ENCODE measurements at places on chromosomes 11 and 22.

DNA sequence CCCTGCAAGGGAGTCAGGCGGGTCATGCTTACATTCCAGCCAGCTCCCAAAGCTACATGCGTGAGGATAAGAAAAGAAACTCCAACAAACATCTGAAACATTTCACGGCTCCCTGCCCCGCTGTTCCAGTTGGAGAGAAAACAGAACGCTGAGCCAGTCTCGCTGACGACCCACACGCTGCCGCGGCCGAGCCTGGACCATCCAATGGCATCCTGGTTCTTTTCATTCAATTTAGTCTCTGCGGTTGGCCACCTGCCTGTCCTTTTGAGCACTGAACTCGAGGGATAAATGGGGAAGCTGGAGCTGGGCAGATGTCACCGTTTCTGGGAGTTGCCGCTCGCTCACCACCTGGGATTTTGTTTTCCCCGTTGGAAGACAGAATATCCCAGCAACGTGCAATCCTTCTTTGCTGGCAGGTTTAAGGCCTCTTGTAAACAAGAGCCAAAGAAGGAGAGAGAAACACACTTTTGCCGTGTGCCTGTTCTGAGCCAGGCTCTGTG lies 45.3 kb upstream of the SHISAL1 start:
- DNase-seq = no peak

DNA sequence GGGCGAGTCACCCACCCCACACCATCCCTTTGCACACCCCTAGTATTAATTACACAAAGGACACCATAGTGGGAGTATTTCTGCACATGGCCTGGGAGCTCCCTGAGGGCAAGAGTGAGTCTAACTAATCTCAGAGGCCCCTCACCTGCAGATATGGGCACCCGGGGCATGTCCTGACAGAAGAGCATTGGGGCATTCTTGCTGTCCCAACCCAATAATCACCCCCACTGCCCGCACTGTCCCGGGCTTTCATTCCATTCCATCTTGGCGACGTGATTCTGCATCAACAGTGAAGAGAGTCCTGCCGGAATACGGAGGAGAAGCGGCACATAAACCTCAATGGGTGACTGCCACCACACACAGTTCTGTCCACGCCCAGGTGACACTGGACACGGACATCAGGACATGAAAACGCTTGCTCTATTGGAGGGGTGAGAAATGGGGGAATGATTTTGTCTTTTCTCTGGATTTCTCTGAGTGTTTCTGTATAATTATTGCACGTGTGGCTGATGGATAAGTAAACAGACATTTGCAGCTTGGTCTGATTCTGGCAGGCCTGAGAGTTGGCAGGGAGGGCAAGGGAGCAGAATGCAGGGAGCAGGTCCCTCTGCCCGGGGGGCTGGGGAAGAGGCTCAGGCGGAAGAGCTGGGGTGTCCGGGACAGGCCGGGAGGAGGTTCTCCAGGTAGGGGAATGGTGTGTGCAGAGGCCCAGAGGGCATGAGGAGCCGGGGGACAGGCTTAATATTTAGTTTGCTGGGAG lies 38.2 kb downstream of the SCUBE1 start:
- no peak for DNase-seq

GRCh38 chr11:125167954-125168835 lies 3.6 kb downstream of the PKNOX2 start:
- peak; percentile 29 for DNase-seq

DNA sequence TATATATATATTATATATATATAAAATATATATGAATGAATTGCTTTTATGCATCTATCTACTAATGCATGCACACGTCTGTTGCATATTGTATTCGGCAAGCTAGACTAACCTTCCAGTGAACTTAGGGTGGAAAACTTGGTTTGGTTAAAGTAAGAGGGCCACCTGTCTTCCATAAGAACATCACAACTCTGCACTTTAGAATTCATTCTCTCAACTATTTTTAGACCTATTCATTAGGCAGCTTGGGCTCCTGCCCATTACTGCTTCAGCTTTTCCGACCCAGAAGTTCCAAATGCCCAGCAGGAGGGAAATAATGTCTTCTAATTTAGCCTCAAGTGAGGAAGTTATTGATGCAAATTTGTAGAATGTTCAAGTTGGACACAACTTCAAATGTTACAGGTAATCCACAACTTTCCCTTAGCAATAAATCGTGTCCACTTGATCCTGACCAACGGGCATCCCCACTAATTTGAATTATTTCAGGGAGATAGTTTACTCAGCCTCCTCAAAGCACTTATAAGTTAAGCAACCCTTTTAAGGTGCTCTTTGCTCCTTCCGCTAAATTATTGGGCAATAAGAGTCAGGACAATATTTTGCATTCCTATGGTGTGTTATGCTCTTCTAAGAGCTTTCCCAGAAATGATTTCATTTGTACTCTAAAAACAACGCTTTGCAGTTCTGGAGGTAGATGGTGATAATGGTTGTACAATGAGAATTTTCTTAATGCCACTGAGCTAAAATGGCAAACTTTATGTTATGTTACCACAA lies 132.3 kb downstream of the OPCML start:
- DNase-seq = no peak

- DNase-seq = peak; percentile 53
Measured at GRCh38 chr11:76824083-76824939, 36.4 kb upstream of the ACER3 start.

DNA sequence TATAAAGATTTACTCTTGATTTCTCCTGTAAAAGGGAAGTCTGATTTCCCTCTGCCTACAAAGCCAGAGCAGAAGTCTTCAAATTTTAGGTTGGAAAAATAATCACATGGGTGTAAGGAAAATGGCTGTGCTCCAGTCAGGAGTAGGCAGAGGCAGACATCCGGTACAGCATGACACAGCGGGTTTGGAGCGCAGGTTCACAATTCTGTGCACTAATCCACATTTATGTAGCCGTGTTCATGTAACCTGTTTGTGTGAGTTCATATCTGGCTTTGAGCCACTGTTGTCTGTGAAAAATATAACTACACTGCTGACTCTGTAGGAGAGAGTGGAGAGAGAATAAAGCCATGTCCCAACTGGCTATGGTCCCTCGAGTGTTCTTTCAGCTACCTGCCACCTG lies 248.0 kb downstream of the CASP12 start:
- no peak for DNase-seq

- DNase-seq = no peak
Measured at GRCh38 chr11:109783014-109783413, 310.2 kb upstream of the ZC3H12C start.

- peak; percentile 12 for DNase-seq
Measured at GRCh38 chr22:45587638-45588505, 83.8 kb upstream of the ATXN10 start.

DNA sequence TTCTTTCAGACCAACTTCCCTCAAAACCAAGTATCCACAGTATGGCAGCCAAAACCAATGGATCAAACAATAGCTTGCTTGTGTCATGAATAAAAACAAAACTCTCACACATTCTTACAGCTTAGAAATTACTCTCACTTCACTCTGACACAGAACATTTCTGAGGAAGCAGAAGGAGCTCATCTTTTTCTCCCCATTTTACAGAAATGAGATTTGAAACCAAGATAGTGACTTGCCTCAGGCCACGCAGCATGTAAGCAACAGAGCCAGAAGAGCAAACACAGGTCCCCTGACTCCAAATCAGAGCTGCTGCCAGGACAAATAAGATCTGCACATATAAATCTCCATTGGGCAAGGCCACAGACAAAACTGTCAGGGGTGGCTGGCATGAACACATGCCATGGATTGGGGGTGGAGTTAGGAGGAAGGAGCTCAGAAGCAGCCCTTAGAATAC lies 64.8 kb downstream of the RAB30 start:
- DNase-seq = no peak

GRCh38 chr22:27452922-27453321 lies 348.6 kb downstream of the MN1 start:
- no peak for DNase-seq

DNA sequence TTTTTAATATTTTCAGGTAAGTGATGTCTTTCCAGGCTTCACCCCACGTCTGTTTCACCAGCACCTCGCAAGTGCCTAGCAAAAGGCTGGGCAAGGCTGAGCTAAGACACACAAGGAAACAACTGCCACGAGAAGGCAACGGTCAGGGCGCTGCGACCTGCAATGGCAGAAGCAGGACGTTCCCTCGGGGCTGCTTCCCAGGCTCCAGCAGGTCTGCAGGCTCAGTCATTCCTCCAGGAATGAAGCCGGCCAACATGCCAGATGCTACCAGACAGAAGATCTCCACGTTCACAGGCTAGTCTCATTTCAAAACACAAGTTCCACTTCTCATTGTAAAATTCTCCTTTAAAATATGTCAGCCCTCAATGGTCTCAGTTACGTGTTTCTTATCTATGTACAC lies 45.5 kb downstream of the CELSR1 start:
- no peak for DNase-seq

DNA sequence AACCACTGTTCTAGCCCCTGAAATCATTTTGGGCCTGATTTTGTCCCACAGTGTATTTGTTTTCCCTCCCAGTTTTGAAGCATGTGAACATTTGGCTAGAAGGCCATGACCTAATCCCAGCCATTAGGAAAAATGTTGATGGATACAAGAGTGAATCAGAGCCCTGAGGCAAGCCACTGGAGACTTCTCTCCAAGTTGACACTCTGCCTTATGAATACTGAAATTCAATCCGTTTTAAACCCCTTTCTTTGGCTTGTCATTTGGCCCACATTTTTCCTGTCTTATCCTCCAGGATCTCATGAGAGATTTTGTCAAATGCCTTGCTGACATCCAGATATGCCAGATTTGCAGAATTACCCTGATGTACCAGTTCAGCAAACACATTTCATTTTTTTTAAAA lies 158.8 kb downstream of the FAT3 start:
- DNase-seq = peak; percentile 73

- DNase-seq = no peak
Measured at GRCh38 chr11:122115524-122116379, at the start of gene BLID. Gene BLID (minus strand): TSS chr11:122116215. CDS start chr11:122115922, 293 bp downstream.

GRCh38 chr11:44456544-44457300 lies 108.7 kb upstream of the CD82 start:
- no peak for DNase-seq

DNA sequence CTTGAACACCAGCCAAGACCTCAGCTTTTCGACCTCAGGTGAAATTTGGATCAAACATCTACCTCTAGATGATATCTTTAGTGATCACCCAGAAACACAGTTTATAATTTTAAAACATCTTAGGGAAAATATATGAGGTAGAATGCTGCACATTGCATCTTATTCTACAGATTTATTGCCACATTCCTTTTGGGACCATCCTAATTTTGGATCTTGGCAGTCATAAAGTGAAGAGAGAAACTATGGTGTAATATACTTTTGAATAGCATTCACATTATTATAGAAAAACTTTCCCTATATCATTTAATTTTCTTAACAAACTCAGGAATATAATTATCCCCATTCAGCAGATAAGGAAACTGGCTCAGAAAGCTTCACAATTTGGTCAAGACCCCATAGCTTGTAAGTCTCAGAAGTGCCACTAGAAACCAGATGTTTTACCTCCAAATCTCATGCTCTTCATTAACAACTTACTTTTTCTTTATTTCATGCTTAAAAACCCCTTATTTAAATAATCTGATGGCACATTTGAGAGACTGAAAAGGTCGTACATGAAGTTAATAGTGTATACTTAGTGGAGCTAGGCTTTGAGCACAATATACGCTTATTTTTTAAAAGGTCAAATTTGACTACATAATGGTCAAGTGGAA lies 199.2 kb upstream of the CTSC start:
- no peak for DNase-seq

GRCh38 chr11:70410276-70411205 lies 12.2 kb downstream of the CTTN start:
- DNase-seq = no peak

DNA sequence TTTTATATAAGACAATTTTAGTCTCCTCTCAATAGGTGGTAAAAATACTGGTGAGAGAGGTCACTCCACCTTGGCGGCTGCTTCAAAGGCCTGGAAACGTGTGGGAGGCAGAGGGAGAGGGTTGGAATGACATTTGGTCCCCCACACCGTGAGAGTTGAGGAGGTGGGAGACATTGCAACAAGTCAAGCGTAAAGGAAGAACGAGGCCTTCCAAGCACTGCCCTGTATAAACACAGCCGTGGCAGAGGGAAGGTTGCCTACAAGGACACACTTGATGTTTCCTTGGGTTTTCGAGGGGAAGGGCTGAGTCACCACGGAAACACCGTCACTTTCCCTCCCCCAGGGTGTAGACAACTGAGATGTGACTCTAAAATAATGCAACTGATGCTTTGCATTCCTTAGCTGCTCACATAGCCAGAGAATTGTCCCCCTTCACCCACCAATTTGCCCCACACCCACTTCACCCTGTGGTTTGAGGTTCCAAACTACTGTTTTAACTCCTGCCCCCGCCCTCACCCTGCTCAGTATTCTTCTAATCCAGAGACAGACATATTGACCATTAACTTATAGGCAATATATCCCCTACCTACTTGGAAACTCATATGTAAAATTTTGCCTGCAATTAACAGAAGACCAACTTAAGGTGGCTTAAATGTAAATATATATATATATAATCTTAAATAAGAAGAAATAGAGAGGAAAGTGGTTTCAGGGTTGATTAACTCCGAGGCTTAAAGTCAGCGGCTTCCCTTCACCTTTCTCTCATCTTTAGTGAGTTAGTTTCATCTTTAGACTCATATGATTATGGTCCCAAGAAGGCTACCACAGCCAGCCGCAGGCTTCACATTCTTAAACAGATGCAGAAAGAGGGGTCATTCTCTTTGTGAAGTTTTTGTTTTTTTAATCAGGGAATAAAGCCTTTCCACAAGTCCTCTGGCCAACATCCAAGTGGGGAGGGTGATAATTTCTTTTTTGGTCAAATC lies 54.1 kb upstream of the BDNF start:
- DNase-seq = peak; percentile 7

DNA sequence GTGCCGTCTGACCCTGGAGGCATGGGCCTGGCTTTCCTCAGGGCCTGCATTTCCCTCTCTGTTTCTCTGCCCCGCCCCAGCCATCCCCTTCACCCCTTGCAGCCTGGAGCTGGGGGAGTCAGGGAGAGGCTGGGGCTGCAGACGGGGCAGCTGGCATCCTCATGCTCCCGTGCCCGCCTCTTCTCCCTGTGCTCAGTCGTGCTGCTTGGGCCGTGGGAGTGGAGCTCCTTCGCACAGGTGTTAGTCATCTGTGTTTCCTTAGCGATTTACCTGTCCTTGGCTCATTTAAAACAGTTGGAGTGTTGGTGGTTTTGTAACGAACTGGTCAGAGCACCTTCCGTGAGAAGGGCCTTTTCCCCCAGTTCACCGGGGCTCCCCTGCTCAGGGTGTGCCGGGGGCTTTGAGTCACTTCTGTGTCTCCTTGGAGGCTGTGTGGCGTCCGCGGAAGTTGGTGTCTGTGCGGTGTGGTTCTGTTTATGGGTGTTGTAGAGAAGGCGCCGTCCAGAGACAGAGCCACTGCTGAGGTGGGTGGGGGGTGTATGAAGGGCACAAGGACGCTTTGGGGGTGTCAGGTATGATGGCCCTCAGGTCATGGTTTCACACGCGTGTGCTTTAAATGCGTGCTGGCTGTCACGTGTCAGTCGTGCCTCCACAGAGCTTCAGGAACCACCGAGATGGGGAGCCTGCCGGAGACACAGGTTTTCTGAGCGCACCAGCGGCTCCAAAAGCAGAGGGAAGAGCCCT lies 19.5 kb downstream of the BRSK2 start:
- no peak for DNase-seq

- DNase-seq = no peak
Measured at GRCh38 chr11:68004551-68005335, 846 bp upstream of the UNC93B1 start.

Data from HCEC 1CT (cell line).